ENCODE measurements at places on chromosomes 2 and 18.
A peak's percentile ranks its signal among the peaks of the same experiment; 100 is the strongest.

GRCh38 chr2:86221066-86221684 is 21.9 kb downstream of the MRPL35 start:
- no peak for DNase-seq

DNA sequence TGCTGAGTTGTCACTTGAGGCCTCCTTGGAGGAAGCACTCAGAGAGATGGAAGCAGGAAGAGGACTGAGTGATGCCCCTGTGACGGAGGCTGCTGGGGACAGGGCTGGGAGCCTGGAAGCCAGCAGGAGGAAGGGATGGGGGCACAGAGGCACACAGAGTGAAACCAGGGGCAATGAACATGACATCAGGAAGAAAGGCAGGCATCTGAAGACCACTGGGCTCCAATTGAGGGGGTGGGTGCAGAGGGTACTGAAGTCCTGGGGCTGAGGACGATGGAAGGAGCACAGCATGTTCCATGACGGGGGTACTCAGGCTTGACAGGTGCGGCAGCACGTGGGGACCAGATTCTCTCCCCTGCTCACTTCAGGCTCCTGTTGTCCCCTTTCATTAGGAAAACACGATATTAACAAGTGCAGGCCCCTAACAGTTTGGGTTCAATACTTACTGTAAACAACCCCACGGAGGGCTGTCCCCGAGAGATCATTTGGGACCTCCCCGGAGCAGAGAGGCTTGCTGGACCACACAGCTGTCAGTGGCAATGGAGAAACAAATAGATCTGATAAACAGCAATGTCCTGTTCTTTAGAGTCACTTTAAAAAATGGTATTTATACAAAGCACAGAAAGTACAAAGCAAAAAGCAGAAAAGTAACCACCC is 8.7 kb downstream of the INPP5D start:
- DNase-seq = no peak

- DNase-seq = no peak
Observed at GRCh38 chr18:76394780-76395476, 100.1 kb downstream of the ZNF516 start.

GRCh38 chr2:215917953-215918620 is 95.3 kb downstream of the MREG start:
- DNase-seq = no peak

GRCh38 chr18:6959110-6959509 is 158.5 kb downstream of the LAMA1 start:
- DNase-seq = no peak

DNA sequence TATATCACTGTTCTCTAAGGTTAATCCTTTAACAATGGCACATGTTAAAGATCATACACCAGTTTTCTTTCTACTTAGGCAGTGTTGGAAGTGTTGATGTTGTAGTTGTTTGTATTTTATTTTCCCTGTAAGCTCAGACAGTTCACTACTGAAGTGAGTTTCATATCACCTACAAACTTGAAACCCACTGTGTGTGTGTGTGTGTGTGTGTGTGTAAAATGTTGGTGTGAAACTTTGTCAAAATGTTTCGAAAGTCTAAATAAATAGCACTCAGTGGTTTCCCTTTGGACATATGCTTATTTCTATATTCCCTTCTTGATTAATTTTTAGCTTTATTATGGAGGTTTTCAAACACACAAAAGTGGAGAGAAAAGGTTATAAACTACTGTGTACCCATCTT is 79.8 kb upstream of the CAVIN2 start:
- no peak for DNase-seq

GRCh38 chr2:6926071-6926732 is 9.0 kb downstream of the RNF144A start:
- DNase-seq = no peak

GRCh38 chr2:222300726-222301052 is 1.9 kb upstream of the PAX3 start:
- no peak for DNase-seq

DNA sequence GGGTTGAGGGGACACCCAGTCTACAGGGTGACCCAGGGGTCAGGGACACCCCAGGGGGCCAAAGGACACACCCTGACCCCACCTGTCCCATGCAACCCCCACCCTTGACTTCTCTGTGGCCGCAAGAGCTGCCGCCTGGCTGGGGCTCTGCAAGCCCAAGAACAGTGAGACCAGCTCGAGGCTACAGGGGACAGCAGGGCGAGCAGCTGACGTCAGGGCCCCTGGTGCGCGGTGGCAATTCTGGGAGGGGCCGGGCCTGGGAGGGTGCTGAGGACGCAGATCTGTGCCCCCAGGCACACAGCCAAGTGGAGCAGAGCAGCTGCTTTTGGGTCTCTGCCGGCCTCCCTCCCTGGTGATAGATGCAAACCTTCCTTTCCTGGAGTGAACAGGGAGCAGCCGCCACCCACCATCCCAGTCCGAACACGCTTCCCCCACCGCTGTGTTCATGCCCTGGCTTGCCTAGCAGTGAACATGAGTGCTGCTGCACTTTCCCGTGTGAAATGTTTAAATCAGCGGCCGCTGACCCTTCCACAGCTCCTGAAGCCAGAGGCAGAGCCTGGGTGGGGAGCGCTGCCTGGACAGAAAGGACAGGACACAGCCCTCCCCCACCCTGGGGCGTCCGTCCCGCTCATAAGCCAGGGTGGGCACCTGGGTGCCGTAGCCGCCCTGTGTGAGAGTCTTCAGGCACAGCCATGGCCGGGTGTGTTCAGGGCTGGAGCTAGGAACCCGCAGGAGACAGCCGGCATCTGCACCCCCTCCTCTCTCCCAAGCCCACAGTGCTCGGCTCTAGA is 46.9 kb downstream of the SLC66A2 start:
- DNase-seq = peak; percentile 22

Data from left ventricle myocardium superior (tissue), 1 donor.